ENCODE measurements at places on chromosomes 16 and 17.

DNA sequence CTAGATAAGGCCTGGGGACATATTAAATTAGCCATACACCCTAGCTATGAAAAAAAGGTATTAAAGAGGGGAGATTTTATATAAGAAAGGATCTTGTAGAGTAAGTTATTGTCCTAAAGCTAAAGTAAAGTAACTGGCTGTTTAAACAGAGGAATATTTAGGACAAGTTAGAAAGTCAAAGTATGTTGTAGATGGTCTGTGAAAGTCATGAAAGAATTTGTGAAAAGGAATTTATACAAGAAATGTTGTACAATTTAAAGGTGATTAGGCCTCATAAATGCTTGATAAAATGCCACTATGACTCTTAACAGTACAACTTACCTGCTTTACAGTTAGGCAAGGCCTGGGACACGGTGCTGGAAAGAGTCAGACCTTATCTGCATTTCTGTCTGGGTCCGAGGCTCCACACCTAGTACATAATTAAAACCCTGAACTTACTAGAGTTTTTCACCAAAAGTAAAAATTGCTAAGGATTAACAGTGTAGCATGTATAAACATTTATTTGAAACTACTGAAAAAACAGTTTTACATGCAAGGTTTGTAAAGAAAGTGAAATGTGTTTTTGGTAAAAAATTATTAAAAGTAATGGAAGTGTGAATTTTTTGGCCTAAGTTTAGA lies 445.3 kb upstream of the TOM1L1 start:
- DNase-seq: no peak

DNA sequence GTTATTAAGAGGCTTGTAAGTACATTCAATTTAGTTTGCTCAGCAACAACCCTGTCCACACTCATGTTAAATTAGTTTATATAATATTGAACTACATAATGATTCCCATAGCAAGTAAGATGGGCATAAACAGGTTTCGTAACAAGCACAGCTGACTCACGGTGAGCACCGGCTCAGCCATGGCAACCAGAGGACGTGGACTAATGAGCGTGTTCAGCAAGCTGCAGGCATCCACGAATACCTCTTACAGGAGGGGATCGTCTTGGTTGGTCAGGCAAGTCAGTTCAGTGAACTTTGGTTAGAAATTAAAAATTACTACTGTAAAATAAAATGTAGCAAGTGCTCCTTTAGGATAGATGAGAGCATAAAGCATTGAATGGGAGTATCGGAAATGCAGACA lies 58.4 kb downstream of the ELAC2 start:
- no peak for DNase-seq

DNA sequence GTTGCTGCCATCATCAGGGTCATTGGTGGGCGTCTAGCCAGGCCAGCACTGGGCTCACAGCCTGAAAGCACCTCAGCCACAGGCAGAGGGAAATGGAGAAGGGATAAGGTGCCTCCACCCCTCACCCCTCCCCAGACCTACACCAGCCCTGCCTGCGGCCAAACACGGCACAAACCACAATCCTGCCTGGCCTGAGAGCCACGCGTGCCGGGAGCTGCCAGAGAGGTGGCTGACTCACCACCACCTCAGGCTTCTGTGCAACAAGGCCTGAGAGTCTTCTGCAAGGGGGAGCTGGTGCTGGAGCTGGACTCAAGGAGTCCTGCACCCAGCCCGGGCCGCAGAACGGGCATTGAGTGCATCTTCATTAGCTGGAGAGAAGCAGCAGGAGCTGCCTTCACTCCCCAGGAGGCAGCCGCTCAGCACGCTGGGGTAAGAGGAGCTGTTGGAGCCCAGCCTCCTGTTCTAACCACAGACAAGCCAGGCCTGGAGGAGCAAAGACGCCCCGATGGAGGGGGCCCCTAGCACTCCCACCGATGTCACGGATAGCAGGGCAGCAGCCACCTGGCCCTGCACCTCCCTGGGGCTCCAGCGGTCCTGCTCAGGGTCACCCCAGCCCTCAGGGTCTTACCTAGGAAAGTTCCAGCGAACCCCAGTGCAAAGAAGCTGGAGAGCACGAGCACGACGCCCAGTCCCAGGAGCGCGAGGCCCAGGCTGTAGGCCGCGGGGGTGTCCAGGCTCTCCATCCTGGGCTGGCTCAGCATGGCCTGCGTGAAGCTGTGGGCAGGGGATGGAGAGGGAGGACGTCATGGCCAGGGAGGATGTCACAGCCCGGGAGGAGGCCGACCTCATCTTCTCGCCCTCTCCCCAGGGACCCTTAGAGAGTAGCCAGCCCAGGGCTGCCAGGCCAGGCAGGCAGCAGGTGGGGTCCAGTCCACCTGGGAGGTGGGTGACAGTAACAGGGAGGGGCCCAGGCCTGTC lies 16.0 kb upstream of the RASD1 start:
- no peak for DNase-seq

GRCh38 chr17:48804936-48805411 lies 12.1 kb downstream of the TTLL6 start:
- peak; percentile 64 for DNase-seq

- DNase-seq: no peak
These were observed 25.7 kb downstream of the MRC2 start for GRCh38 chr17:62653002-62653825.

GRCh38 chr16:71467810-71468209 lies 5.8 kb upstream of the ZNF23 start:
- no peak for DNase-seq

- no peak for DNase-seq
These were observed 478.1 kb downstream of the NPIPA7 start for GRCh38 chr16:16857012-16857411.

DNA sequence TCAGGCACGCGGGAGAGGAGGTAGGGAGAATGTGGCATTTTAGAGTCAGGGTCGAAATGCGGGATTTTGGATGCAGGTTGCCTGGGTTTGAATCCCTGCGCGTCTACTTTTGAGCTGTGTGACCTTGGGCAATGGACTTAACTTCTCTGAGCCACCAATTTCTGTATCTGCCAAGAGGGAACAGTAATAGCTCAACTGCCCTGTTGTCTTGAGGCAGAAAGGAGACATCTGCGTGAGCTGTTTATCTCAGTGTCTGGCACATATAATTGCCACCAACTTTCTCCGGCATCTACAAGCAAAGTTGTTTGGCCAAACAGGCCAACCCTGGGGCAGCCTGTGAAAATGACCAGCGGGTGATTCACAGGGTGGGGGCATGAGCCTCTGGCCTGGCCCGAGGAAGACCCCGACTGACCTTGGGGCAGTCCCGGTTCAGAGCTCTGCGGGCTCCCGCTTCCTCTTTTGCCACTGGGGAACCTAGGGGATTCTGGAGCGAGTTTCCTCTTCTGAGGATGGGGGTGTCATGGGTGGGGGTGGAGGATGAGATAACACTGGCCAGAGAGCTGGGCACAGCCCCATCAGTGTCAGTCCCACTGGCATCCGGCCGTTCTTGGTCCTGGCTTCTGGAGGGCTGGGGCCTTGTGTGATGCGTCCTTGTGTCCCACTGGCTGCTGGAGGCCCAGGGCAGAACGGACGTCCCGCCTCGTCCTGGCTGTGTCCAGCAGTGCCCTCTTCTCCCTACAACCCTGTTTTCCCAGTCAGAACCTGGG lies 1.3 kb downstream of the SNN start:
- no peak for DNase-seq

DNA sequence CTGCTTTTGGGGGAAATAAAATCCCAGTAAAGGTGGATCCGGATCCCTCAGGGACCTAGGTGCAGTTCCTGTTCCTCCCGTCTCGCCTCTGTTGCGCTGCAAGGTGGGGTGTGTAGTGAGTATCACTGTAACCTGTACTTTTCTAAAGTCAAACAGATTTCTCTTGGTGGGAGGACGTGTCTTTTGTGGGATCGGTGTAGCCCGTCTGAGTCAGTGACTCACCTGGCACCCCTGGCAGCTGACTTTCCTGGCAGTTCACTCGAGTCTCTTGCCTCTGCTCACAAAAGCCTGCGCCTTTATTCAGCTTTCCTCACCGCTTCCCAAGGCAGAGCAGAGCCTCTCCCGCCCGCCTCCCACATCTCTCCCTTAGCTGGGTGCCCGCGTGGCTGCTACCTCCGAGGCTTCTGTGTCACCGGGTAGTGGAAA lies 85.7 kb downstream of the CMIP start:
- no peak for DNase-seq

- no peak for DNase-seq
These were observed 157.8 kb upstream of the RPH3AL start for GRCh38 chr17:510226-510917.

DNA sequence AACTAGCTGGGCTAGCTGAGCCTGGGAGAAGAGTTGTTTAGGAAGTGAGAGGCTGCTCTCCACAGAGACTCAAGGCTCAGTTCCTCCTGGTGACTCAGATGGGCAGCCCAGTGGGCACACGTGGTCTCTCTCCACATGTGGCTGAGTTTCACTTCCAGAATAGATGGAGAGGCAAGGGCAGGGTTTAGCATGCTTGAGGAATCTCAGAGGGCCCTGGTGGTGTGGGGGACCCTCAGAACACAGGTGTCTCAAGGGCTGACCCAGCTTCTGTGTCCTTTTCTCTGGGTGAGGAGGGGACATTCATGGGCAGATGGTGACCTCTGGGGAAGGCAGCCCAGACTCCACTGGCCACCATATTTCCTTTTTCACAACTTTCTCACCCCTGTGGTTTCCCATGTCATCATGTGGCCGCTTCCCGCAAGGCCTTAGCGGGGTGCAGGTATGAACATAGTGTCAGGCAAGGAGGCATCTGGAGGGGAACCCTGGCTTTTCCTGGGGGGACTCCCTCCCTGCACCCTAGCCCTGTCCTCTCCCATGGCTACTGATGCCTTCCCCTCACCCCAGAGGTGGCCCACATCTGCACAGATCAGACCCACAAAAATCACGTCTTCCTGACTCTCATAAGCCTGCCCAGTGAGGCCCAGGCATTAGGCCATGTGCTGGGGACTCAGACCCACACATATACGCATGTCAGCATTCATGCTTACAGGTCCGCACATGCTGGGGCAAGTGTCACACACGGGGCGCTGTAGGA lies 3.3 kb downstream of the GRN start:
- no peak for DNase-seq

- DNase-seq: no peak
These were observed 381.7 kb downstream of the ZFHX3 start for GRCh38 chr16:72666267-72666666.

GRCh38 chr17:7856011-7856810 lies 1.1 kb downstream of the NAA38 start:
- DNase-seq: no peak

DNA sequence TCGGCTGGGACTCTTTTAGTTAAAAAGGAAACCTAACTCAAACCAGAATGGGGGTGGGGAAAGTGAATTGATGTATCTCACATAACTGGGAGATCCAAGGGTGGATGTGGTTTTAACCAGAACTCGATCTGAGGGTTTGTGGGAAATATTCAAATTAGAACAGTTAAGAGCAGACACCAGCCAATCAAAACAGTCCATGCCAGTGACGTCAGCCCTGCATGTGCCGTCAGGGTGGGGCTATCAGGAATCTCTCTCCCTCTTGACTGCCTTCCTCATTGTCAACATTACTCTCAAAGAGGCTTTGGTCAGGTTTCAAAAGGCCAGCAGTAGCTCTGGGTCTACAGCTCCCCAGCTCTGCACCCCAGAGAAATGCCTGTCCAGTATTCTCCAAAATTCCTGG lies 94.2 kb upstream of the HSBP1 start:
- DNase-seq: no peak

- DNase-seq: peak; percentile 31
These were observed at the start of gene IRX5 for GRCh38 chr16:54930005-54930868. TSS of gene IRX5 (plus strand) at chr16:54930865. CDS start at chr16:54931199, 334 bp downstream.

GRCh38 chr16:68061396-68061795 lies 23.8 kb upstream of the NFATC3 start:
- no peak for DNase-seq

DNA sequence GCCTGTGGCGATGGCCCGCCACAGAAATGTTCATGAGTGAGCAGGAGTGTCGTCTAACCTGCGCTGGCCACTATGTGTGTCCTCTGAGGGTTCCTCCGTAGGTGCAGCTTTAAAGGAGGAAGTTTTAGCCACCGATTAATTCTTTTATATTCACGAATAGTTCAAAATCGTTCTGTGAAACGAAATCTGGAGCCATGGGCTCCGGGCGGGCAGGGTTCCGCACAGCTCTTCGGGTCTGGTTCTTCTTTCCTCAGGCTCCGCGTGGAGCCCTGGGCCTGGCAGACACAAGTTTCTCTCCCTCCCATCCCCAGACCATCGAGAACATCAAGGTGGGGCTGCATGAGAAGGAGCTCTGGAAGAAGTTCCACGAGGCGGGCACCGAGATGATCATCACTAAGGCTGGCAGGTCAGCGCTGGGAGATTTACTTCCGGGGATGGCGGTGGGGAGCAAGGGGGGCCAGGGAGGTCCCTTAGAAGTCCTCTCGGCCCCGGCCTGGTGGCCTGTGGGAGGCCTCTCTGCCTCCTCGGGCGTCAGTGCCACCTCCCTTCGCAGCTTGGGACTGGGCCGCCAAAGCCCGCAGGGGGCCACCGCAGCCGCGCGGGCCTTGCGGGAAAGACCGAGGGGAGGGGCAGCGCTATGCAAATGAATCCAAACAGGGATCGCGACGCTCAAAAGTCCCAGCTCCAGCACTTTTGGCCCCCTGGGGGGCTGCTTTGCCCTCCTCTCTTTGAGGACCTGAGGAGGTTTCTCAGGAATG lies 5.2 kb downstream of the TBX4 start:
- DNase-seq: no peak

DNA sequence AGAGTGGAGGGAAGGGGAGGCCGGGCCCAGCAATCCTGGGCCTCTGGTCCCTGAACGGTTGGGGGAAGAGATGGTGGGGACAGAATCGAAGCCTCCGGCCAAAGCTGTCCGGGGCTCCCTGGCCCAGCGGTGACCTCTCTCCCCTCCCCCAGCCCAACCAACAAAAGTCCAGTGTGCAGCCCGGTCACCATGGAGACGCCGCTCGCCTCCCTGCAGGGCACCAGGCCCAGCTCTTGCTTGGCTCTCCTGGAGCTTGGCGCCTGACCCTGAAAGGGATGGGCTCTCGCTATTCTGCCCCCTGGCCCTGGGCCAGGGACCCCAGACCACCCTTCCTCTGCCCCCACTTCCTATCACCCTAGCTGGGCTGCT lies 1.3 kb downstream of the METRN start:
- DNase-seq: peak; percentile 84

GRCh38 chr17:58284613-58285421 lies 4.1 kb upstream of the MPO start:
- no peak for DNase-seq

GRCh38 chr16:6193718-6194117 lies 1096.1 kb upstream of the EEF2KMT start:
- DNase-seq: no peak

All from dorsolateral prefrontal cortex (tissue), 122 donors.